Stimulated activated CD8-positive, alpha-beta memory T cell treated with anti-CD3 and anti-CD28 coated beads, Interleukin-4, amount 100 ng/mL, for 4 hours (primary cell): ENCODE measurements at places on chromosomes 1 and 21.

DNA sequence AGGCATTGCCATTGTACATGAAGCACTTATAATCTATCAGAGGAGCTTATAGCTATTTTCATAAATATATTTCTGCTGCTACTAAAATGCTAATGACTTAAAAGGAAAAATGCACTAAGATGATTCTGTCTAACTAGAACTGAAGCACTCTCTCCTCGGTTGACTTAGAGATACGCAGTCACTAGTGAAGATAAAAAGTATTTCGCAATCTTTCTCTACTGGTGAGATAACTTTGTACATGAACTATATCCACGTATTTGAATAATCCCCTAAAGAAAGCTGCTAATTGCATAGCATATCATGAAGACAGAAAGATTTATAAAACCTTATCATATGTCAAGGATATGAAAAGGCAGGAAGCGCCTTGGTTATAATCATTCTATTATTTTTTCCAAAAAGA lies 658.1 kb upstream of the PRMT6 start:
- DNase-seq: no peak

GRCh38 chr1:54372978-54373377 lies 33.2 kb downstream of the SSBP3 start:
- DNase-seq: no peak

DNA sequence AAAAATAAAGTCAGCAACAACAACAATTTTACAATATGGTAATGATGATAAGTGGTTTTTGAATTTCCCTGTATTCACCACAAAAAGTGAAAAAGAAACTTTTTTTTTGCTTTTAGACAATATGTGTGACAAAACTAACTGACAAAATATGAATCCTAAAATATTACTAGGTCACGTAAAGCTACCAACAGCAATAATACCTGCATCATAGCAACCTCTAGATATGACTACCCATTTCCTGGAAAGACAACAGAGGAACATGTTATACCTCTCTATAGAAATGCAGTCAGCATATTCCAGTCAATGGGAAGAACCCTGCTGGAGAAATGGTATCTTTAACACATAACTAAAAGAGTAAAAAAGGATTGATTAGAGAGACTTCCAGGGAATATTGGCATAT lies 73.7 kb downstream of the PDE4B start:
- no peak for DNase-seq

DNA sequence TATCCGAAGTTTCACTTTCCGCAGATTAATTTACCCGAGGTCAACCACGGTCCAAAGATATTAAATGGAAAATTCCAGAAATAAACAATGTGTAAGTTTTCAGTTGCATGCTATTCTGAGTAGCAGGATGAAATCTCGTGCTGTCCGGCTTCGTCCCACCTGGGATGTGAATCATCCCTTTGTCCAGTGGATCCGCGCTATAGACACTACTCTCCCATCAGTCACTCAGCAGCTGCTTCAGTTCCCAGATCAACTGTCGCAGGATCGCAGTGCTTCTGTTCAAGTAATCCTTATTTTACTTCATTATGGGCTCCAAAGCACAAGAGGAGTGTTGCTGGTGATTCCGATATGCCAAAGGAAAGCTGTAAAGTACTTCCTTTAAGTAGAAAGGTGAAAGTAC lies 8.3 kb upstream of the LRP8 start:
- no peak for DNase-seq

GRCh38 chr1:108847494-108847893 lies 9.4 kb downstream of the AKNAD1 start:
- no peak for DNase-seq

- DNase-seq: no peak
Measured at GRCh38 chr1:86067626-86068025, 88.9 kb downstream of the COL24A1 start.

GRCh38 chr1:179550746-179551682 lies 24.7 kb downstream of the NPHS2 start:
- DNase-seq: no peak

DNA sequence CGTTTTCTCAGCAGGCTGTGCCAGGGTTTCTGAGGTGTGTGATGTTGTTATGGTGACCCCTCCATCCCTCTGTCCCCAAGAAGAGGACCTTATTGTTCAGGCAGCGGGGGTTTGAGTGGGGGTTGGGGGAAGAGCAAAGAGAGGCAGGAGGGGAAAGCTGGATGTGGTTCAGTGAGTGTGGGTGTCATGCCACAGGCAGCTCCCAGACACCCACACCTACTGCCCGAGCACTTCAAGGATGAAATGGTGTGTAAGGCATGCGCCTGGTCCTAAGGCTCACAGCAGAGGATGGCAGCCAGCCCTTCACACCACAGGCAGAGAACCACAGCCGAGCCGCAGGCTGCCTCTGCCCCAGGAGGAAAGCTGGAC lies 49.9 kb upstream of the STUM start:
- DNase-seq: no peak

DNA sequence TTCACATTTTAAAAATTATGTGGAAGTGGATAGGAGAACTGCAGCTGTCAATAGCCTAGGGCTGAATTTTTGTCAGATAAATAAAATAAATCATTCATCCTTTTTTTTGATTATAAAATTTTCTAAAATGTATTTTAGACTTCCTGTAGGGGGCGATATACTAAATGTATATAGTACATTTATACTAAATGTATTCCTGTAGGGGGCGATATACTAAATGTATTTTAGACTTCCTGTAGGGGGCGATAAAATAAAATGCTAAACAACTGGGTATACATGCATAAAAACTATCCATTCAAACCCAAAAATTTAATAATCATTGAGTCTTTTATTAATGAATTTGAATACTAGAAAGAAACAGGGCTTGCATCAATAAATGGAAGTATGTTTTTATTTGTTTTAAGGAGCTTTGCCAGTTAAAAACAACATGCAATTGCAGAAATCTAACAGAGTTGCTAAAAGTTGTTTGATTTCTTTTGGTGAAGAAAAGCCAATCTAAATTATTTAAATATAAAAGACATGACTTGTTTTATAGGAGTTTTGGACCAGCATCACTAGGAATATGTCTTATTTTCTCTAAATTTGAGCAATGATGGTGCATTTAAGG lies 31.4 kb downstream of the CLCA1 start:
- DNase-seq: no peak
